ENCODE measurements at places on chromosomes 13 and 19.

DNA sequence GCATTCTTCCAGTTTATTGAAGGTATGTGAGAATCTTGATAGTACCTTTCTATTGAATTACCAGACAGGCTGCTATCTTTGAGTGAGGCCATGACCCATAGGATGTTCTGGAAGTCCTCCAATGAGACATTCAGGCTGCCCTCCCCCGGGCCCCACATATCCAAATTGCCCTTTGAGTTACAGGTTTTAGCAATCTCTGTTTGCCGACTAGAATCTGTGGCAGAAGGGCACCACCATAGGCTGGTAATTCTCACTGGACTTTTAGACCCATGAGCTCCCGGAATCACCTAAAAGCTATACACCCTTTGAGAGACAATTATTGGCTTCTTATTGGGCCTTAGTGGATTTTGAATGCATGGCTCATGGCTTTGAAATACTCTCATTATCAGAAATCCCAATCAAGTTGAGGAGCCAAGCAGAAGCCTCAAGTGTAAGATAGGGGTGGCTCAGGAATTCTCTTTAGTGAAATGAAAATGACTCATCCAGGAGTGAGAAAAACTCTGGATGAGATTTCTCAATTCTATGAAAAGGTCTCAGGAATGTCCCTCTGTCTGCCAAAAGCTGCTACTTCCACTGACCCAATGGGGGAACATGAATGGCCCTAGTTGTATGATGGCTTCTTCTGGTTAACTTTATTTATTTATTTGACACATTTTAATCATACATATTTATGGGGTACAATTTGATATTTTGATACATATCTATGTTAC lies 172.1 kb upstream of the CSNK1A1L start:
- DNase-seq = no peak

GRCh38 chr13:98525456-98526181 lies 51.3 kb downstream of the STK24 start:
- DNase-seq = no peak

DNA sequence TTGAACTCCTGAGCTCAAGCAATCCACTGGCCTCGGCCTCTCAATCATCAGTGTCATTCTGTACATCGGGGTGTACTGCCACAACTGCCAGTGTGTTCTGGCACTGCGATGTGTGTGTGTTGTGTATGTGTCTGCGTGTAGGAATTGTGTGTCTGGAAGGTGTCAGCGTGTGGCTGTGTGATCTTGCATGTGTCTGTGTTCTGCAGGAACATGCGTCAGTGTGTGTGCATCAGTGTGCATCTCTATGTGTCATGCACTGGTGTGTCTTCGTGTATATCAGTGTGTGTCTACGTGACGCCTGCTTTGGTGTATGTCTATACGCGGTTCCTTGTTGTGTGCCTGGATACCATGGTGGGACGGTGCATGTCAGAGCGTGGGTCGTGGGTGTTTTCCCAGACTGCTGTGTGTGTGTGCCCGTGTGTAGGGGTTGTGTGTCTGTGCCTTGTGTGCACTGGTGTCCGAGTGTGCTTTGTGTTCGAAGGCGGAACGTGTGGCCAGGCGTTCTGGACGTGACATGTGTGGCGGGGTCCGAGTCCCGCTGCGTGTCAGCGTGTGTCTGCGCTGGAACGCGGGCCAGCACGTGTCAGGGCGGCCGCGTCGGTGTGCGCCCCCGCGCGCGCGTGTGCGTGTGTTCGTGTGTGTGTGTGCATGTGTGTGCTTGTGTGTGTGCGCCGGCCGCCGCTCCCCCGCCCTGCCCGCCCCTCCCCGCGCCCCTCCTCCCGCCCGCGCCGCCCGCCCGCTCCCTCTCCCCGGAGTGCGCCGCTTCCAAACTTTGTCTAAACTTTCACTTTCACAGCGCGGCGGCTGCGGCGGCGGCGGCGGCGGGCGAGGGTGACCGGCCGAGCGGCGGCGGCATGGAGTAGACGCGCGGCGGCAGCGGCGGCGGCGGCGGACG lies at the start of gene NFIX:
Gene NFIX, plus strand, starts transcription at position 775 of the 895 bp plus-strand sequence. CDS start 363 bp downstream, outside the sequence.
- no peak for DNase-seq

DNA sequence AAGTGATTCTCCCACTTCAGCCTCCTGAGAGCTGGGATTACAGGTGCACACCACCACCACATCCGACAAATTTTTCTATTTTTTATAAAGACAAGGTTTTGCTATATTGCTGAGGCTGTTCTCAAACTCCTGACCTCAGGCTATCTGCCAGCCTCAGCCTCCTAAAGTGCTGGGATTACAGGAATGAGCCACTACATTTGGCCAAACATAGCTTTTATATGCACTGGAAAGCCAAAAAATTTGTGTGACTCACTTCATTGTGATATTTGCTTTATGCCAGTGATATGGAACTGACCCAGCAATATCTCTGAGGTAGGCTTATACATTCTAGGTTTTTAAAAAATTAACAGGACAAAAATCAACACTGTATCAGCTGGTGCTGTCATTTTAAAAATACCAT lies 26.8 kb upstream of the ACOD1 start:
- DNase-seq = no peak

DNA sequence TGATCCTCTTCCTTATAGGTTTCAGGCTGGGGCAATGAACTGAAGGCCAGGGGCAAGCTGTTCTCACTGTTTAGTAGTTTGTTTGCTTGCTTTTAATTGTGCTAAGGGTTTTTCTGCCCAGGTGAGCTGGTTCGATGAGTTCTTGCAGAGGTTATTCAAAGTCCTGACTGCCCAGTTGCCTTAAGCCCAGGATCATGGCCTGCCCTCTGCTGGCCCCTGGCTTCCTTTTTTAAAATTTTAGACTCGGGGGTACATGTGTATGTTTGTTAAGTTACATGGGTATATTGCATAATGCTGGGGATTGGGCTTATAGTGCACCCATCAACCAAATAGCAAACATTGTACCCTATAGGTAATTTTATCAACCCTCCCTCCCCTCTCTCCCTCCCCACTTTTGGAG lies 65.7 kb downstream of the ZNF536 start:
- DNase-seq = no peak

DNA sequence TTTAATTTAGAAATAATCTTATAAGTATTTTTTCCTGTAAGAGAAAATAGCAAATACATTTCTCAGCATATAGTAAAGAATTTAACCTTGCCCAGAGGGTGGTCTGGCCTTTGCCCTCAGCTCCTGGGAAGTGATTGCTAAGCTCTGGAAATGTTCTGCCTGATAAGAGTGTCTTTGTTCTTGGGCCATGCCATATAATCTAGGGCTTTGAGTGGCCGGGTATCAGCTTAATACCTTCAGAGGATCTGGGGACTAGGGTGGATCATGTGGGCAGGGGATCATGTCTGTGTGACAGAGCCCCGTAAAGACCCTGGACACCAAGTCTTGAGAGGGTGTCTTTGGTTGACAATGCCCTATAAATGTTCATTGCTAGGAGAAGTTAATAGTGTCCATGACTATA lies 1032.4 kb upstream of the MIR17HG start:
- DNase-seq = no peak

DNA sequence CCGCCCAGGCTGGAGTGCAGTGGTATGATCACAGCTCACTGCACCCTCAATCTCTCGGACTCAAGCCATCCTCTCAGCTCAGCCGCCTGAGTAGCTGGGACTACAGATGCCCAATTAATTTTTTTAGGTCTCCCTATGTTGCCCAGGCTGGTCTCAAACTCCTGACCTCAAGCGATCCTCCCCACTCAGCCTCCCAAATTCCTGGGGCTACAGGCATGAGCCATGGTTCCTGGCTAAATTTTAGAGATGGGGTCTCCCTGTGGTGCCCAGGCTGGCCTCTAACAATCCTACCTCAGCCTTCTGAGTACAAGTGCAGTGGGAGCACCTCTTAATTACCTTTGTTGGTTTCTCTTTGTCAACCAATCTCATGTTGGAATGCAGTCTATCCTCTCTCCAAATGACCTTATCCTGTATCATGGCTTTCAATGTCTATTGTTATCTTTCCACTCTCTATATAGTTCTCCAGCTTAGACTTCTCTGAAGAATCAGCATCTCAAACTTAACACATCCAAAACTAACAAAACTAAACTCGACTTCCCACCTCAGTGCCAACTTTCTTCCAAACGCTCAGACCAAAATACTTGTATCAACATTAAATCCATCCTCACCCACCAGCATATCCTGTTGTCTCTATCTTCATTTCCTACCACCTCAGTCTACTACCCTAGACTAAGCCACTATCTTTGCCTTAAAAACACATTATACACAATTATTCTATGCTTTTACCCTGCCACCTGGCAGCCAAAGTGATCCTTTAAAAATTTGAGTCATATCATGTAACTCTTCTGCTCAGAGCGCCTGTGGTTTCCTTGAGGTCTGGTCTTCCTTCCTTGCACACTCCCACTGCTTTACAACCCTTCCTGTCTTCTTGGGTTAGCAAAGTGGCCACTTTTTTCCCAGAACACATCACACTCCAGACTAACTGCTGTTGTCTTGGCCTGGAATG lies 6.7 kb downstream of the TPT1 start:
- DNase-seq = no peak

GRCh38 chr13:19632915-19633478 lies 462 bp upstream of the MPHOSPH8 start:
- peak; percentile 9 for DNase-seq

- DNase-seq = no peak
Observed at GRCh38 chr13:113280126-113280525, 16.9 kb upstream of the LAMP1 start.

- DNase-seq = peak; percentile 53
Observed at GRCh38 chr13:96700657-96701056, 293.6 kb downstream of the OXGR1 start.

DNA sequence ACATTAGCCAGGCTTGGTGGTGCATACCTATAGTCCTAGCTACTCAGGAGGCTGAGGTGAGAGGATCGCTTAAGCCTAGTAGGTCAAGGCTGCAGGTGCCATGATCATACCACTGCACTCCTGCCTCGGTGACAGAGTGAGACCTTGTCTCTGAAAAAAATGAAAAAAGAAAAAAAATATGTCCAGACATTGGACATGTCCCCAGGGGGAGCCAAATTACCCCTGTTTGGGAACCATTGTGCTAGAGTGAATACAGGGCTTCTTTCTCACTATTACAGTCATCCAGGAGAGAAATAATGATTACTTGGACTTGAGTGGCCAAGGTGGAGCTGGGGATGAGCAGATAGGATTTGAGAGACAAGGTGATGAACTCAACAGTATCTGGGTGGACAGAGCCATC lies 52.9 kb upstream of the ABCC4 start:
- DNase-seq = no peak

- peak; percentile 36 for DNase-seq
Observed at GRCh38 chr13:90867336-90867683, 480.2 kb upstream of the MIR17HG start.

- no peak for DNase-seq
Observed at GRCh38 chr13:43800828-43801227, 14.1 kb upstream of the ENOX1 start.

DNA sequence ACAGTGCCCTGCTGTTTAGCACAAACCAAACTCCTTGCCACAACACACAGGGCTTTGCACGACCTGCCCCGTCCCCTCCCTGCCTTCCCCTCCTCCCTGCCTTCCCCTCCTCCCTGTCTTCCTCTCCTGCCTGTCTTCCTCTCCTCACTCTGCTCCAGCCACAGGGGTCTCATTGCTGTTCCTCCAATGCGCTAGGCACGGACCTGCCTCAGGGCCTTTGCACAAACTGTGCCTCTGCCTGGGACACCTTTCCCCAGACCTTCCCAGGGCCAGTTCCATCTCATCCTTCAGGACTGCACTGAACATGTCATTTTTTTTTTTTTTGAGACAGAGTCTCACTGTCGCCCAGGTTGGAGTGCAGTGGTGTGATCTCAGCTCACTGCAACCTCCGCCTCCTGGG lies 1.8 kb upstream of the CREB3L3 start:
- no peak for DNase-seq

DNA sequence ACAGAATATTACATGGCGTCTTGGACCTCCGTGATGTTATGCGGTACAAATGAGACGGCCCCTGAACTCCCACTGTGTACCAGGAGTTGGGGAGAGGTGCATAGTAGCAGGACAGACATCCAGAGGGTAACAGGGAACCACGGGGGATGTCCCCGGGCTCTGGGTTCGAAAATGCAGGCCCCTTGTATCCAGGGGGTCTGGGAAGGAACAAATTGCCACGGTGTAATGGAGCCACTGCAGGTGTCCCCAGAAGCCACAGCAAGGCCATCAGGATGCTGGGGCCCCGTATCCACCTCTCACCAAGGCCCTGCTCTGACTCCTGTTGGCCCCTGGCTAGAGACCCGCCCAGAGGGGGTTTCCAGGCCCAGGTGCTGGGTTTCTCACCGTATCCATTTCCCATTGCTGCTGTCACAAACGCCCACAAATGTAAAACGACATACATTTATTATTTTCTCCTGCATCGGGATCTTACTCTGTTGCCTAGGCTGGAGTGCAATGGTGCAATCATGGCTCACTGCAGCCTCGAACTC lies 77.8 kb downstream of the INSR start:
- no peak for DNase-seq

GRCh38 chr19:940591-941291 lies 14.9 kb downstream of the ARID3A start:
- peak; percentile 47 for DNase-seq

DNA sequence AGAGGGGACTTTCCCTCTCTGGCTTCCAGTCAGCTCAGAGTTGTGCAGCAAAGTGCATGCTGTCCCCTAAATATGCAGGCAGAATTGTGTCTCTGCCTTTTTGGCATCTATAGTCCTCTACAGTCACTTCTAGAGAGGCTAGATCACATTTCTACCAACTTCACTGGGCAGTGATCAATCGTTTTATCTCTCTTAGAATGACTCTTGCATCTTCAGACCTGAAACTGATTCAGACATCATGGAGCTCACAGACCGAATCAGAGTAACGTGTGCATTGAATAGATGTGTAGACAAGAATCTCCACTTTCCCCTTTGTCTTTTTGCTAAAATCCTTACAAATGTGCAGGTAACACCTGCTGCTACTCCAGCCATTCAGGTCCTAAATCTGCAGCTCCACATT lies 6.2 kb downstream of the ZNF253 start:
- no peak for DNase-seq

DNA sequence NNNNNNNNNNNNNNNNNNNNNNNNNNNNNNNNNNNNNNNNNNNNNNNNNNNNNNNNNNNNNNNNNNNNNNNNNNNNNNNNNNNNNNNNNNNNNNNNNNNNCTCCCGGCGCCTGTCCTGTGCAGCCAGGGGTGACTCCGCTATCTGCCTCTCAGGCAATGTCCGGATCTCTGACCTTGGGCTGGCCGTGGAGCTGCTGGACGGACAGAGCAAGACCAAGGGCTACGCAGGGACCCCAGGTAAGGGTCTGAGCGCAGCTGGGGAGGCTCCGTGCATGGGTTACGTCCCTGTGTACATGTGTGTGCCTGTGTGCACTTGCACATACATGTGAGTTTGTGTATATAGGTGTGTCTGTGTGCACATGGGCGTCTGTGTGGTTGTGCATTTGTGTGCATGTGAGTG lies 36.1 kb upstream of the TMEM255B start:
- DNase-seq = no peak

Data from COLO829 (cell line).